ENCODE measurements at places on chromosomes 6 and 20.
A peak's percentile ranks its signal among the peaks of the same experiment; 100 is the strongest.

DNA sequence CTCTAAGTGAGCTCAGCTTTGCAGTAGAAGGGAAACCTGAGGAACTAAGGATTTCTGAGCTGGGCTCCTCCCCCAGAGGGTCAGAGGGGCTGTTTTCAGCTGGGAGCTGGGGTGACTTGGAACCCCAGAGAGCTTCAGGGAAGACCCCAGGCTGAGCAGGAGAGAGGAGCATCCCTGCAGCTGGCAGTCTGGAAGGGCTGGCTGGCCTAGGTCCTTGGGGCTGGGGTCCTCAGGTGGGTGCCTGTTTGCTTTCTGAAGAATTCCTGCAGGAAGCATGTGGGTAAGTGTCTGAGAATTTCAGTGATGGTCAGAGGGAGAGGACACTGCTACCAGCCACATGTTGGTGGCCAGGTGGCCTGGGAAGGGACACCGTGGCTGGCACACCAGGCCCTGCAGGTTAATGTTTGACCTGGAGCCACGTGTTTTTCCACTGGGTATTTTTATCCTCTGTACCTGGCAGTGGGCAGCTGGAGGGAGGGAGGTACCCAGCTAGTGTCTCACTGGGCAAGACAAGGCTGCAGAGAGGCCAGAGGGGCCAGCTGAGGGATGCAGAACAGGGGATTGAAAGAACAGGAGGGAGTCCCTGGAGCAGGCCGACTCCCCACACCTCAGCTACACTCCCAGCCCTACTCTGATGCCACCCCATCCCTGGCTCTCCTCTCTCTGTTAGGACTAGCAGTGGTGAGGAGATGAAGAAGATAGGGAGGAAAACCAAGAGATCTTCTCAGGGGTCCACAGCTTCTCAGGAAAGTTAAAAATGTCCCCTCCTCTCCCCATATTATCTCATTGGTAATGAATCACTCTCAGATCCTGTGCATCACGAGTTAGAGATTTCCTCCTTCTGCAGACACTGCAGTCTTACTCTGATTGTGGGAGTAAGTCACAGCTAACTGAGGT lies 143.6 kb downstream of the VEGFA start:
- no peak for DNase-seq

DNA sequence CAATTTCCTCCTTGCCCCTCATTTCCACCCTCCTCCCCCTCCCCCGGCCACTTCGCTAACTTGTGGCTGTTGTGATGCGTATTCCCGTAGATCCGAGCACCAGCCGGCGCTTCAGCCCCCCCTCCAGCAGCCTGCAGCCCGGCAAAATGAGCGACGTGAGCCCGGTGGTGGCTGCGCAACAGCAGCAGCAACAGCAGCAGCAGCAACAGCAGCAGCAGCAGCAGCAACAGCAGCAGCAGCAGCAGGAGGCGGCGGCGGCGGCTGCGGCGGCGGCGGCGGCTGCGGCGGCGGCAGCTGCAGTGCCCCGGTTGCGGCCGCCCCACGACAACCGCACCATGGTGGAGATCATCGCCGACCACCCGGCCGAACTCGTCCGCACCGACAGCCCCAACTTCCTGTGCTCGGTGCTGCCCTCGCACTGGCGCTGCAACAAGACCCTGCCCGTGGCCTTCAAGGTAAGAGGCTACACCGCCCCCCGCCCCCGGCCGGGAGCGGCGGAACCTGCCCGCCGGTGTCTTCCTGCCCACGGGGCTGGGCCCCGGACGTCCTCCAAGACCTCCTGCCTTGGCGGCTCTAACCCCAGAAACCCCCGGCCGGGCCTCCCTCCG lies 44.9 kb upstream of the SUPT3H start:
- peak; percentile 76 for DNase-seq

- no peak for DNase-seq
Observed at GRCh38 chr6:82025271-82025670, 222.3 kb downstream of the IBTK start.

GRCh38 chr6:108793516-108794251 lies 54.5 kb upstream of the ARMC2 start:
- DNase-seq, result no peak

DNA sequence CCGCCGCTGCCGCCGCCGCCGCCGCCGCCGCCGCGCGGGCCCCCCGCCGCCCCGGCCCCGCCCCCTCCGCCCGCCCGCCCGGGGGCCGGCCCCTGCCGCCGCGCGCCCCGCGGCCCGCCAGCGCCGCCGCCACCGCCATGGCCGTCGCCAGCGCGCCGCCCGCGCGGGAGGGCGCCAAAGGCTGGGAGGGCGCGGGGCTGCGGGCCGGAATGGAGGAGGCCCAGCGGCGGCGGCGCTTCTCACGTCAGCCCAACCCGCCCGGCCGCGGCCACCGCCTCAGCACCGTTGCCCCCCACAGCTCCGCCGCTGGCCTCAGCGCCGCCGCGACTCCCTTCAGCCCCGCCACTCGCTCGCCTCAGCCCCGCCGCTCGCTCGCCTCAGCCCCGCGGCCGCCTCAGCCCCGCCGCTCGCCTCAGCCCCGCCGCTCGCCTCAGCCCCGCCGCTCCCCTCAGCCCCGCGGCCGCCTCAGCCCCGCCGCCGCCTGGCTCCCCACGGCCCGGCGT lies 258 bp downstream of the PHF10 start:
- peak; percentile 81 for DNase-seq

DNA sequence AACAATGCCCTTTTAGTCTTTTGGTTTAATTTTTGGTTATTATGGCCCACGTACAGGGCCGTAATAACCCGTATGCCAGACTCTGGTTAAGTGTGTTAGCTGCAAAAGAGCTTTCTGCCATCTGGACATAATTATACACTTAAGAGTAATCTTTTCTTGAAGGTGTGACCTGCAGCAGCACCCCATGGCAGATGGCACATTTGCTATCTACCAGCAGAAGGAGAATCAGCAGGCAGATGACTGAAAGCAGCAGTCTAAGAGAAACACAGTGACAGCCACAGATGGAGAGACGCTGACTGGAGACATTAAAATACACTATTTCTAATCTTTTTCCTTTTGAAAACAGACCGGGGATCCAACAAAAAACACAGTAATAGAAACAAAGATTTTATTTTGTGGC lies 18.7 kb downstream of the ASF1A start:
- DNase-seq, result no peak

GRCh38 chr6:154933181-154933827 lies 61.8 kb upstream of the TIAM2 start:
- no peak for DNase-seq

DNA sequence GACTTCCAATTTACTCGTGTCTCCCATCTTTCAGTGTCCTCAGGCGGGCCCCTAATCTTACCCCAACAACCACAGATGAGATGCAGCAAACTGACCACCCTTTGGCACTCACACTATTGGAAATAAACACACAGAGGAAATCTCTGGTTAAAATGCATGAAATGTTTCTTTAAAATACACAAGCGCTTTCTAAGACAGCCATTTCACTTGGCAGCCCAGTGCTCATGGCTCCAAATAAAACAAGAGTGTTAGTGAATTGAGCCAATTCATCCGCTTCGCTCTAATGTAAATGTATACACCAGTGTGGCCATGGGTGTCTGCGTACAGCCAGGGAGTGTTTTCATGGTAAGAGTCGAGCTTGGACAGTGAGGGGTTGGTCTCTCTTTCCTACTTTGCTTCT lies 282.9 kb downstream of the CLIC5 start:
- no peak for DNase-seq

DNA sequence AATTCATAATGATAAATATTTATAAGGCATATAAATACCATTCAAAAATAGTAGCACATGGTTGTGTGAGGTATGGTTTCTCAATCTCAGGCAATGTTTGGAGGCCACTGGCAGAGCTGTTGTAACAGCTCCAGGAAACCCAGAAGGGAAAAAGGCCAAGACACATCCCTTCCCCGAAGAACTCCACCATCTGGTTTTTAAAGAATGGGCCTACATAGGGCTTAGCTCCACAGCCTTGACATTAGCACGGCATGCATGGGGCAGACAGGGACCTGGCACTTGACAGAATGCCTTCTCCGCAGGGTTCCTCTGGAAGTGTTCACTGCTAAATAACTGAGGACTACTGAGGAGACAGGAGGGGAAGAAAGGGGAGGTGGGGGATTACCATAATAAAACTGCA lies 16.1 kb upstream of the FOXO3 start:
- DNase-seq, result no peak

DNA sequence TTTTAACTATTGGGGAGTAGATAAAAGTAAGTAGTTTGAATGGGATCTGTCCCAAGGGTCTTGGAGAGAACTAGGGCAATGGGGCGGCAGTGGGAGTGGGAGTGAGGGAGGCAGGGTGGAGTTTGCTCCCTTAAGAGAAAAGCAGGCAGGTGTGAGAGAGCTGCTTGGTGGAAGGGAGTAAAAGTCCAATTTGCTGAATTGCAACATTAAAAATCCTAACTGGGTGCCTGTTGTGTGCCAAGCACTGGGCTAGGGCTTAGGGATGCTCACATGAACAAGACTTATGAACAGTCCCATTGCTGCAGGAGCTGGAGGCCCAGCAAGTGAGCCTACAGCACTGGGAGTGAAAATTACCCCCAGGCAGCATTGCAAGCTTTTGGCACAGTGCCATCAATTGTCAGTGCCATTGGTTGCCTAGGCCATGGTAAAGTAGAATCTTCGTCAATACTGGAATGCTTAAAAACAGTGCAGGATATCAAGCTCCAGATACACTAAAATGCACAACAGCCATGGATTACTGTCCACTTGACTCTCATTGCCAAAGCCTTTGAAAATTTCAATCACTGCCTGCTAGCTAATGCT lies 277.7 kb upstream of the JARID2 start:
- DNase-seq, result no peak

DNA sequence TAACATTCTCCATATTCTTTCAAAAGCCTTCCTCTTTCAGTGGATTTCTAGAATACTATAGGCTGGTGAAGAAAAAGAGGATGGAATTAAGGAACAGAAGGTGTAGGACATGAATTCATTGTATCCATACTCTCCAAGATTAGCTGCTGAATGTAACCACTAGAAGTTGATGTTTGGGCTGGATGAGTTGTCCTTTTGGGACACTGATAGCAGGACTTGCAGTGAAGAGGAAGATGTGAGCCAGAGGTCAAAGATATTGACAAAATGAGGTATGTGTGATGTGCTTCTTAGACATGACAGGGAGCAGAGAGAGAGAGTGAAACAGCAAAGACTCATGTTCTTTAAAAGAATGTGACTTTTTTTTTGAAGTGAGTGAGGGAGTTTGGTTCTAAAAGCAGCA lies 134.3 kb upstream of the MAN1A1 start:
- DNase-seq, result no peak

DNA sequence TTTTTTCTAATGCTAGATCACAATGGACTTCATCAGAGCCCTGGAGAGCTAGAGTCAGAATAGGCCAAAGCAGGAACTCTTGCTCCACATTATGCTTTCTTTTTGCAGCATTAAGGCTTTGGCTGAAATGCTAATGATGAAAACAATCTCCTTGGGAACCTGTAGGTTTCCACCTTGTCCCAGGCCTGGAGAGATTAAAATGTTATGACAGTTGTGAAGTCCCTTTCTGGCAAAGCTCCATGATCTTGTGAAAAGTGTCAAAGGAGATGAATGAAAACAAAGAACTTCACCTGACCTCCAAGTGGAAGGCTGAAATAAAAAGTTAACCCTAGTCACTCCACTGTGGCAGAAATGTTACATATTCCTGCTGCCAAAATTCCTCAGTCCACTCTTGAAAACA lies 64.0 kb upstream of the LRRC1 start:
- no peak for DNase-seq

GRCh38 chr6:17584241-17584803 lies 15.8 kb upstream of the FAM8A1 start:
- DNase-seq, result peak; percentile 49

- DNase-seq, result no peak
Observed at GRCh38 chr6:128518434-128519131, 1.8 kb downstream of the PTPRK start.

DNA sequence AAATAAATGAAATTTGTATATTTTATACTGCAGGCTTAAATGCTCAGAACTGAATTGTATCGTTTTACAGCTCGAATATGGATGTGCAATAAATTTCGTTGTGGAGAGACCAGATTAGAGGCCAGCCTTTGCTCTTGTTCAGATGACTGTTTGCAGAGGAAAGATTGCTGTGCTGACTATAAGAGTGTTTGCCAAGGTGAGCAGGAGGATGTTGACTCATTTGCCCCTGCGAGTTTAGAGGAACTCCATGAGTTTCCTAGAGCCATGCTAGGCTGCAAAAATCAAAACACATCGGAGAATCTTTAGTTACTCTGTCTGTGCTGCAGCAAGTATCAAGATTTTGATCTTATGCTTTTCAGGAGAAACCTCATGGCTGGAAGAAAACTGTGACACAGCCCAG lies 15.4 kb downstream of the ENPP3 start:
- DNase-seq, result no peak

DNA sequence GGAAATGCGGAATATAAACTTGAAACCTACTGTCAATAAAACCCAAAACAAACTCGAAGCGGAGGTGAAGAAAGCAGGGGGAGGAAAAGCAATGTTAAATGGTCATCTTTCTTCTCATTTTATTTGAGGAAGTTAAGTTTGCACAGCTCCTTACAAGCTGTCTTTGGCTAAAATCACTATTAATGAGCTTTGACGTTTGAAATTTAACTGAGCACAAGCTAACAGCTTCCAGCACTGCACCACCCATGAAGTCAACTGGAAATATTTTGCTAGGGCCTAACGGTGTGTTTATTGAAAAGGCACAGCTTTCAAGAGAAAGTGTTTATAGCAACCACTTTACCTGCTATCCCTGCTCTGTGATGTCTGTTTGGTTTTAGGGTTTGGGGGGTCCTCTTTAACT lies 103.8 kb downstream of the PKHD1 start:
- DNase-seq, result no peak

- no peak for DNase-seq
Observed at GRCh38 chr20:37389844-37390275, 43.9 kb downstream of the SRC start.

DNA sequence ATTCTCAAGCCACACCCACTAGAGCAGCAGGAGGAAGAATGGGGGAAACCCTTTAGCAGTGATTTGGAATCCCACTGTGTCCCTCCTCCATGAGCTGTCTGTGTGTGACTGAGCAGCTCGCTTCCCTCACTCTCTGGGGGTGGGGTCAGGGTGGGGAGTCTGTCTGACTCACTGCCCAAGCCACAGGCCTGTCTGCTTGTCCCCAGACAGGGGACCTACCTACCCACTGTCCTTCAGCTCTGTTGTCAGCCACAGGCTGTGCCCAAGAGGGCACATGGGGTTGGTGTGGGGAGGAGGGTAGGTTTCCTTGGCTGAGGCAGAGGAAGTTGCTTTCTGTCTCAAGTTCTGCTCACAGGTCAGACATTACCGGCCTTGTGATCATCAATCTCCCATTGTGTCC lies 127.0 kb downstream of the MAFB start:
- no peak for DNase-seq

GRCh38 chr20:3869839-3870634 lies 19.1 kb upstream of the PANK2 start:
- no peak for DNase-seq

DNA sequence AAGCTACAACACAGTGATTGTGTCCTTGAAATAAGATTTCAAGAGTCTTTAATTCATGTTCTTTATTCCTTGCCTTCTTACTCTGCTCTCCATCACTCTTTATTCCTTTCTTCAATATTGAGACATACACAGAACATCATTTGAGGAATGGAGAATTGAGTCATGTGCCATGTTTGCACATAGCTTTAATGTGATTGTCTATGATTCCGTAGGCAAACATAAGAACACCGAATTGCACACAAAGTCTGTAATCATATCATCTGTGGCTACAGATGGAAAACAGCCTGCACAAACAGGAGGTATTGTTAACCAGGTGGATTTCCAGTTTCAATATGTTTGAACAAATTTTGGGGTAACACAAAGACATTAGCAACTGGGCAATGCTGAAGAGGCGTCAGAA lies 571.6 kb upstream of the GJE1 start:
- DNase-seq, result no peak

- no peak for DNase-seq
Observed at GRCh38 chr20:41650231-41650948, 32.2 kb upstream of the CHD6 start.

GRCh38 chr6:169944061-169944337 lies 192.6 kb downstream of the ERMARD start:
- no peak for DNase-seq

All from B cell (primary cell).